ENCODE measurements at places on chromosomes 4 and X. TPM values are rescaled to one million over a fixed set of nuclear protein-coding genes. Genes with fewer than 3 reads are reported as not detected.

DNA sequence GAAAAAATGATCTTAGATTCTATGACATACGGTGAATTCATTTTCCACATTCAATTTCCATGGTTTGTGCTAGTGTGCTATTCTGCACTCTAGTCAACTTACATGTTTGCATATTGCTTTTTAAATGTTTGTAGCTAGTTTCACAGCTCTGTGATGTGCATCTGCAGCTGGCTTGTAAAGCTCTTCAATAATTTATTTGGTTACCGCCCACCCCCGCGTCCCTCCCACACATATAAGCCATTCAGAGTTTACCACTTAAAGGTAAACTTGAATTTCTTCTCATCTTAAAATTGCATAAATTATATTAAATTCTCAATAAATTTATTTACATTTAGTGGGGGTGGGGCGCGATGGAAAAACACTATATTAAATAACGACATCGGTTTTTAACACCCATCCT is 291 bp upstream of the NBDY start:
- no peak for DNase-seq

- no peak for DNase-seq
Observed at GRCh38 chr4:26793735-26794134, 66.9 kb upstream of the STIM2 start.

The SUV39H1 gene
- 7.6 TPM for total RNA-seq

The NXF2 gene
- not detected for total RNA-seq

The RAB39B gene
- 5.4 TPM for total RNA-seq

The ARR3 gene
- total RNA-seq: not detected

The RHOH gene
- not detected for total RNA-seq
